ENCODE measurements at places on chromosomes 12 and 14.

DNA sequence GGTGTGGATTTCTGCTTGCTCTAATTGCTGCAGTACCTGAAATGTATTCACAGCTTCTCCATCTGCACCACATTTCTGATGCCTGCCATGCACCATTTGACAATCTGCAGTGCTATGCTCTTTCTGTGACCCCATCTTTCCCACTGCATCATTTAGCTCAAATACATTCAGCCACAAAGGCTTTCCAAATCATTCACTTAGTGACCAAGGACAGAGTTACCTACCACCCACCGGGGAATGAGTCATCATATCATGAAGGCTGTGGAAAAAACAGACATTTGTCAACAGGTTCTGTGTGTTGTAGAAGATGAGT is 465.5 kb upstream of the ATP2B1 start:
- DNase-seq, result no peak

DNA sequence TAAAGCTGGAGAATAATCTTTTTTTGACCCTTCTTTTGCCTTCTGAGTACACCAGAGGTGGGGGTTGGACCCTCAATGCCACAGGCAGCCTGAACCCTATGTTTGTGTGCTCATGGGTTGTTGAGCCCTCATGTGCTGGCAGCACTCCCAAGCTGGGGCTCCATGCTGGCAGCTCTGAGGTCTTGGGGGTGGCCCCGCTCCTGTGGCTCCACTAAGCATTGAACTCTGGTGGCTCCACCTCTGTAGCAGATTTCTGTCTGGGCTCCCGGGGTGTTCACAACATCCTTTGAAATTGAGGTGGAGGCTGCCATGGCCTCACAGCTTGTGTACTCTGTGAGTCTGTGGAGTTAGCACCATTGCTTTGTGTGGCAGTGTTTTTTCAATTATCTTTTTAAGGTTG is 557.4 kb upstream of the SEL1L start:
- no peak for DNase-seq

DNA sequence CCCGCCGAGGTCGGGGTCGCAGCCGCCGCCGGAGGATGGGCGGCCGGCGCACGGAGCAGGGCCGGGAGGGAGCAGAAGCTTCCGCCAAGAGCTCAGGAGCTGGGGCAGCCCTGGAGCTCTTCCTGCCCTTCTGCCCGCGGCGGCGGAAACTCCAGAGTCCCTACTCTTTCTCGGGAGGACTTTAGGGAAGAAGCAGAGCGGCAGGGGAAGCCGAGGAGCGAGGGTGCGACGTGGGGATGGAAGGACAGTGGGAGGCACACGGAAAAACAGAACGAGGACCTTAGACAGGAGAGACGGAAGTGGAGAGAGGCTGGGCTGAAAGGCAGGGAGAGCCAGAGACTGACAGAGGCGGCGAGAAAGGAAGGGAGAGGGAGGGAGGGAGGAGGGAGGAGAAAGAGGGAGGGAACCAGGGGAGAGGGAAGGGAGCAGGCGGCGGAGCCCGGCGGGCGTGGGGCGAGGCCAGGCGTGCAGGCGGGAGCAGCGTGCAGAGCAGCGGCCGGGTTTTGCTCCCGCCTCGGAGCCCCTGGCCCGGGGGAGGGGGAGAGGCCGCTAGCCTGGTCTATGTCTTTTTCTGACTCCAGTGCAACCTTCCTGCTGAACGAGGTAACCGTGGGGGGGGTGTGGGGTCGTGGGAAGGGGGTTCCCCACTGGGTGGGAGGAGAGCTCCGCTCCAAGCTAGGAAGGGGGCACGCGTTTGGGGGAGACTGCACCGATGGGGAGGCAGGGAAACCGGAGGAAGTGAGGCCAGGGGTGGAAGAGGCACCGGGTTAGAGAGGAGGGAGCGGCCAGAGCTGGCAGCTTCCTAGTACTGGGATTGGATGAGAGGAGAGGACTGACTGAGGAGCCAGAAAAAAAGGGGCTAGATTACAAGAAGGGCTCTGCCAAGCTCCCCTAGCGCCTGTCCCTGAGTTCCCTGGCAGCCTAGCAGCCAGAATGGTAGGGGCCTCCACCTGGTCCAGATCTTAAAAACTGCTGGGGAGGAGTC is 2.9 kb upstream of the CACNB3 start:
- DNase-seq, result peak; percentile 76

DNA sequence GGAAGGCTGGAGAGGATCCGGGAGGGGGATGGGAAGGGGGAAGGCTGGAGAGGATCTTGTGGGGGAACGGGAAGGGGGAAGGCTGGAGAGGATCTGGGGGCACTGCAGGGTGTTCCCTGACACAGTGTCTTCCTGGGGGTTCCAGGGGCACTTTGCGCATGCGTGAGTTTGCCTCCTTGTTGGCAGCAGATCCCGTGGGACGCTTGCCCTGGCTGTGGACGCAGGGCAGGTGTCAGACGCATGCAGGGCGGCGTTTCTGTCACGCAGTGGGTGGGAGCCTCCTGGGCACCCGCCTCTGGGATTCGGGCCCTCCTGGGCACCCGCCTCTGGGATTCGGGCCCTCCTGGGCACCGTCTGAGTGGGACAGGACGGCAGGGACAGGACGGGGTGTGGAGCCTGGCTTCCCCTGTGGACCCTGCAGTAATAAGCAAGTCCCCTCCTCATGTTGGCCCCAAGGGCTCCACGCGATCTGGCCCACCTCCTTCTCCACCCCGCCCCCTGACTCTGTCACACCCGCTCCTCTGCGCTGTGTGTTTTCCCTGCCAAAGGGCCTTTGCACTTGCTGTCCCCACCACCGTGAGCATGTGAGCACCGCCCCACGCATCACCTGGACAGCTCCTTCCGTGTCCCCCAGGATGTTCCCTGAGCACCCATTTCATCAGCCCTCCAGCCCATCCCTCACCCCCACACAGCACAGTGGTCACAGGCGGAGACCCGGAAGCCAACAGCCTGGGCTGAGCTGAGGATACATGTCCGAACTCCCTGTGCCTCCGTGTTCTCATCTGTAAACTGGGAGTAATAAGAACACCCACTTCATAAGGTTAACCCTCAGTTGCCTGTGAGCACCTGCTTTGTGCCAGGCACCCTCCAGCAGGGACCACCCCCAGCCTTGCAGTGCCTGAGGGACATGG is 4.4 kb downstream of the MMP17 start:
- peak; percentile 17 for DNase-seq

GRCh38 chr14:24283796-24284460 is 12.5 kb upstream of the RABGGTA start:
- DNase-seq, result no peak

GRCh38 chr14:68471029-68471963 is 321.6 kb downstream of the ZFP36L1 start:
- no peak for DNase-seq

DNA sequence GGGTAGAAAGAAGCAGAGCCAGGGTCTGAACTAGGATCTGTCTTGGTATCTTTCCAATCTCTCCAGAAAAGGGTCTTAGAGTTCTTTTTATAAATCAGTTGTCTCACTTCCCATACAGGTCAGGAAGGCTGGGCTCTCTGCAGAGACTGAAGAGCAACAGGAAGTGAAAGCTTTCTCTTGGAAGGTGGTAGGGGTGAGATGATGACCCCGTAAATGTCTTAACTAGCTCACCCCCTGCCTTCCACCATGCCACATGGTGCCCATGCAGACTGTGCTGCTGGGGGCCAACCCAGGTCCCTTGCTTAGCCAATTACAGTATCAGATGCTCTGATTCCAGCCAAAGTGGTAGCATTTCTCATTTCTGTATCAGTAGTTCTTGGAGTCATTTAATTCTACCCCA is 17.6 kb upstream of the RASSF8 start:
- DNase-seq, result no peak

GRCh38 chr12:50127546-50127945 is 15.5 kb downstream of the COX14 start:
- DNase-seq, result peak; percentile 33

GRCh38 chr14:38737686-38738407 is 365.2 kb downstream of the SEC23A start:
- DNase-seq, result no peak

DNA sequence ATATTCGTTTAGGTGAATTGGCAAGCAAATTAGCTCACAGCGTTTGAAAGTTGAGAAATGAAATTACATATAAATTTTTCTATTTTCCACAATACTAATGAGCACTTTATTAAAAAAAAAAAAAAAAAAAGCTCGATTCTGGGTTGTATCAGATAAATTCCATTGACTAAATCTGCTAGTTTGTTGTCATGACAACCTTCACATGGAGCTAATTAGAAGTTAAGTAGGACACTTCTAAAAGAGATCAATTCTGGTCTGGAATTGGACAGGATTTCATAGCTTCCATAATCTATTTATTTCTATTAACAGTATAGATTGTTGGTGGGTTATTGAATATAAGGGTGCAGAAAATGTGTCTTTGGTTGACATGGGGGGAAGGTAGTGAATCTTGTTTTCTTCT is 85.5 kb upstream of the NEDD1 start:
- no peak for DNase-seq

DNA sequence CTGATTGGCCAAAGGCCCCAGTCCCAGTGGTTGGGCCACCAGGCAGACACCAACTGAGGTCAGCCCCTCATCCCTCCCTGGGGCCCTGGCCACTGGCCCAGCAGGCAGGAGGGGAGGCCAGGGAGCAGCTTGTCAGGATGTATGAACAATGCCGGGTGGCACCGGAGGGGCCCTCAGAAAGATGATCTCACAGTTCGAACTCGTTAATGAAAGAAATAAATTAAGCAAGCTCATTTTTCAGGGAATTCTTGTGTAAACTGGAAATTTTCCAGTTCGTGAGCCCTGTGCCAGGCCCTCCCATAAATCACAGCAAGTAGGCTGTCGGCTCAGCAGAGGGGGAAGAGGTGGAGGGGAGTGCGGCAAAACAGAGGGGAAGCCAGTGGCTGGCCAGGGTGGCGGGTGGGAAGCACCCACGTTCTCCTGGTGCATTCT is 177.0 kb upstream of the VASH1 start:
- DNase-seq, result no peak

- no peak for DNase-seq
Observed at GRCh38 chr14:63030113-63030512, 15.1 kb downstream of the KCNH5 start.

DNA sequence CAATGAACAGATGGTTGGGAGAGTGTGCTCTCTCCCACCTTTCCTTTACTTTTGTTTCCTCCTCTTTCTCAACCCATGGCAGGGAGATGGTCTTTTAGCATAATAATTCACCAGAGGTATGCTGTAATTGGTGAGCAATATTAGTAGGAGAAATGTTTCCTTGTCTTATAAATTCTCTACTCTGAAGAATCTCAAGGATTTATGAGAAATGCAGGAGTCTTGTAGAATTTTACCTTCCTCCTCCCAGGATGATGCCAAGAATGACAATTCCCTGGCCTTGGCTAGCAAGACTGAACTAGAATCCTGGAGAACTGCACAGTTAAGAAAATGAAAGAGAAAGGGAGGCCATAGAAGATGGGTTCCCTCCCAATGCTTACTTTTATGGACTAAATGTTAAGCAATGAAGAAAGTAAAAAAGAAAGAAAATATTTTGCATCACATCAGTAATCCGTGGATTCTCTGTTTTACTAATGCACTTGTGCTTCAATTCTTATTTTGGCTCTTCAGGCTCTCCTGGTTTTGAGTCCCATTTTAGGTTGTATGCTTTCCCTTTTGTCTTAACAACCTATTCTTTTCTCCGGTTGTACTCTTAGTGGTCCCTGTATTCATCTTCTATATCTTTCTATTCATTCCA is 192.9 kb upstream of the GARIN6 start:
- no peak for DNase-seq

- no peak for DNase-seq
Observed at GRCh38 chr14:102275866-102276265, 29.1 kb downstream of the MOK start.

DNA sequence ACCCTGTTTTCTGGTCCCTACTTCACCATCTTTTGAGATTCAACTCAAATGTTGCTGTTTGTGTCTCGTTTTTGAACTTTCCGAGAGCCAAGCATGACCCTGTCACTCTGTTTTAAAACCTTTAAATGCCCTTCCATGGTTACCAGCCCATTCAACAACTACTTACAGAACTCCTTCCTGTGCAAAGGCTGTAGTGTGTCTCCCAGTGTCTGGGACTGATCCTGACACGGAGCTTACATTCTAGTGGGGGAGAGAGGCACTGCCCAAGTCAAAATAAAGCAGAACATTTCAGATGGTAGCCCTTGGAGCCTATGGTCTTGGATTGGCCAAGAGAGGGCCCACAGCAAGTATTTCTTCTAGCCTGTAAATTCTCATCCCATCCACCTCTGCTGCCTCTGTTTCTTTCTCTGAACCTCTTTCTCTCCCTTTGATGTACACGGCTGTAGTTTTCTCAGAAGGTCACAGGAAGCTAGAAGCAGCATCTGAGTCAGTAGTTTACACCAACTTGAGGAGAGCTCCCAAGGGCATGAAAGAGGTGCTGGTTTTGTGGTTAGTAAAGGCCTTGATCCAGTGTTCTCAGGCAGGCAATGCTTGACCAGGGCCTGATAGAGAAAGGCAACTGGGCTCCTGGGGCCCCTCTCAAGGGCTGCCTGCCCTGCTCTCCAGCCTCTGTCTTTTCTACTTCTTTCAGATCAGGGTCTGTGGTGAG is 42.3 kb upstream of the SLC24A4 start:
- no peak for DNase-seq

DNA sequence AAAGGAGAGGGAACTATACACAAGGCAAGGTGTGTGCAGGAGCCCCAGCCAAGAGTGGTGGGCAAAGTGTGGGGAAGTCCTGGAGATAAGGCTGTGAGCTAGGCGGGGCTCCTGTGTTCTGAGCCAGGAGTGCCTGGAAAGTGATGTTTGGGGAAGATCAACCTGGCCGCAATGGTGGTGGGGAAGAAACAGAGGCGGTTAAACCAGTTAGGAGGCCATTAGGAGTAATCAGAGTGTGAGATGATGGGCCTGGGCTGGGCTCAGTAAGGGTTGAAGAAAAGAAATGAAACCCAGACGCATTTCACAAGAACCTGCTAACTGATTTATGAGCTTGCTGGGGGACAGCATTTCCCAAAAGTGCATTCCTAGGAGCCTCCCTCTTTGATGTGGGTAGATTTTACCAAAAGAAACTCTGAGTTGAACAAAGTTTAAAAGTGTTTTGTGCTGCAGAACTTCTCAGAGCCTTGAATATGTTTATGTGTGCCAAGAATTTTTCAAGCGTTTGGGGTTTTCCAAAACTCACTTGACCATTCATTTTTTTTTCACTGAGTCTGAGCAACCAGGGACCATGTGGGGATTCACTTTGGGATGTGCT is 34.2 kb upstream of the LRP1-AS start:
- no peak for DNase-seq

DNA sequence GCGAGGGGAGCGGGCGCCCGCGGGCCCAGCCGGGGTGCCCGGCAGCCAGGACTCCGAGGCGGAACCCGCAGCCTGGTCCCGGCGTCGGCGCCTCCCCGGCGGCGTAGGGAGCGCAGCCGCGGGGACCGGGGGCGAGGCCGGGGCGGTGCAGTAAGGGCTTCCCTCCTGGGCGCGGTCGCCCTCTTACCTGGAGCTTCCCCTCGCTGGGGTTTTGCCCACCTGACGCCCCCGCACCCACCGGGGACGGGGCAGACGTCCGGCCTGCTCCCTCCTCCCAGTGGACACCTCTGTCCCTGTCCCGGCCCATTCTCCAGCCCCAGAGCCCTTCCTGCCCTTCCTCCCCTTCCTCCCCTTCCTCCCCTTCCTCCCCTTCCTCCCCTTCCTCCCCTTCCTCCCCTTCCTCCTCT is 413 bp upstream of the TUBA1C start:
- DNase-seq, result peak; percentile 61
